ENCODE measurements at places on chromosomes 7 and 10.

- DNase-seq = no peak
Measured at GRCh38 chr7:91311839-91312238, 47.6 kb downstream of the FZD1 start.

DNA sequence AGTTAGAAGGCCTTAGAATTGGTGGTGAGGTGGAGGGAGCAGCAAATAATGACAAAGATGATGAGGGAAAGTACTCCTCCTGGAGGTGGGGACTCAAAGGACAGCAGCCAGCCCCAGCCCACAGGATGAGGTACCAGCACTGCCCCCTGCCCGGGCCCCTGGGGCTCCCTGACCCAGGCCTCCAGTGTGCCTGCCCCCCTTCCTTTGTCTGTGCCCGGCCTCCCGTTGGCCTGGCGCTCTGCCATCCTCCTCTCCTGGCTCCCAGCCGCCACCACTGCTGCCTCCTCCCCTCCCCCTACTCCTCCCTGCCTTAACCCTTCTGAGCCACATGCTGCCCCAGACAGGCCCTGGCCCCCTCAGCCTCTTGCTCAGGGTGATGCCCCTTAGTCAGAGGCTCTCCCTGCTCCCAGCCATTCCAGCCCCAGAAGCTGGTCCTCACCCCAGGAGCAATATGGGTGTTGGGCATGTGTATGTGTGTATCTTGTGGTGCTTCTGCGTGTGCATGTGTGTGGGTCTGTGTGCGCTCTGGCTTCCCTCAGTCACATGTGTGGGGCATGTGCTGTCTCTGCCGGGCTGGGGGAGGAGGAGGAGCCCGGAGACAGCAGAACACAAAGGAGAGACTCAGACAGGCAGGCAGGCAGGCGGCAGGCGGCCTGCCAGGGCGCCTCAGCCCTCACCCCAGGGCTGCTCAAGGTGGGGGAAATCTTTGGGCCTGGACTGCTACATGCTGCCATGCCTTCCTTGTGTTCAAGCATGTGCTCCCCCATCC lies 2.6 kb downstream of the LDB1 start:
- DNase-seq = peak; percentile 75

GRCh38 chr10:116880716-116881482 lies 31.6 kb downstream of the ENO4 start:
- DNase-seq = no peak

DNA sequence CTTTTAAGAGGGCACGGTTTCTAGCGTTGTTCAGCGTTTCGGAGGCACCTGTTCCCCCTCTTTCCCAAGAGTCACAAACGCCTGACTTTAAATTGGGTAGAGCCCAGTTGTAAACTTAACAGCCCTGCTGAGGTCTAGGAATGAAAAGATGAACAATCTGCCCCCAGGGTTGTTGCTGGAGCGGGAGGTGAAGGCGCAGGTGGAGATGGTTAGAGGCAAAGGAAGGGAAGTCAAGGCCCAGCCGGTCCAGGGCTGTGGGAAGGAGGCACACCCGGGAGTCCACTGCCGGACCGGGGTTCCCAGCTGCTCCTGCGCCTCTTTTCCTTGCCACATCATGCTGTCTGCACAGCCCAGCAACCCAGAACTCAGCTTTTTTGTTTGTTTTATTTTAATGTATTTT lies 770 bp downstream of the PRXL2A start:
- no peak for DNase-seq

DNA sequence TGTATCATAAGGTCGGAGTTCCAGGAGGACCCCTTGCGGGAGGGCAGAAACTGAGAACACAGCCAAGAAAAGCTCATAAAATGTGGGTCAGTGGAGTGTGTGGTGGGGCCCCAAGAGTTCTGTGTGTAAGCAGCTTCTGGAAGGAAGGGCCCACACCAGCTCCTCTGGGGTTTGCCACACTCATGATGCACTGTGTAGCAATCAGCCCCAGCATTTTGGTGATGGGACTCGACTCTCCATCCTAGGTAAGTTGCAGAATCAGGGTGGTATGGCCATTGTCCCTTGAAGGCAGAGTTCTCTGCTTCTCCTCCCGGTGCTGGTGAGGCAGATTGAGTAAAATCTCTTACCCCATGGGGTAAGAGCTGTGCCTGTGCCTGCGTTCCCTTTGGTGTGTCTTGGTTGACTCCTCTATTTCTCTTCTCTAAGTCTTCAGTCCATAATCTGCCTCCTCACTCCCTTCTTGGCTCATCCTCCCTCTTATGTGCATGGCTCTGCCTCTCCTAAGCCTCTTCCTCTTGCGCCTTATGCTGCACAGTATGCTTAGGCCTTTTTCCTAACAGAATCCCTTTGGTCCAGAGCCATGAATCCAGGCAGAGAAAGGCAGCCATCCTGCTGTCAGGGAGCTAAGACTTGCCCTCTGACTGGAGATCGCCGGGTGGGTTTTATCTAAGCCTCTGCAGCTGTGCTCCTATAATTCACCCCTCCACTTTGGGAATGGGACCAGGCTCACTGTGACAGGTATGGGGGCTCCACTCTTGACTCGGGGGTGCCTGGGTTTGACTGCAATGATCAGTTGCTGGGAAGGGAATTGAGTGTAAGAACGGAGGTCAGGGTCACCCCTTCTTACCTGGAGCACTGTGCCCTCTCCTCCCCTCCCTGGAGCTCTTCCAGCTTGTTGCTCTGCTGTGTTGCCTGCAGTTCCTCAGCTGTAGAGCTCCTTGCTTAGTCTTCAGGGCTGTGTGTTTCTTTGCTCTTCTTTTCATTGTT lies 17.8 kb downstream of the PRSS2 start:
- peak; percentile 53 for DNase-seq

- no peak for DNase-seq
Measured at GRCh38 chr7:73742338-73742752, 3.7 kb upstream of the ABHD11 start.

- no peak for DNase-seq
Measured at GRCh38 chr10:64463406-64463805, 942.2 kb downstream of the REEP3 start.
